ENCODE measurements at places on chromosomes 16 and 17. TPM values are rescaled to one million over a fixed set of nuclear protein-coding genes. Genes with fewer than 3 reads are reported as not detected.

The KCNJ12 gene
- not detected for total RNA-seq

The SLC4A1 gene
- total RNA-seq = not detected

The CPSF4L gene
- not detected for total RNA-seq

The PPL gene
- total RNA-seq = not detected

GRCh38 chr16:8831450-8831849 lies 33.8 kb downstream of the PMM2 start:
- no peak for DNase-seq

GRCh38 chr17:7138800-7139381 lies 24.3 kb upstream of the ASGR2 start:
- no peak for DNase-seq

GRCh38 chr16:10300905-10301304 lies 85.0 kb upstream of the ATF7IP2 start:
- DNase-seq = no peak

All from activated CD8-positive, alpha-beta T cell treated with anti-CD3 and anti-CD28 coated beads for 36 hours (primary cell).